ENCODE measurements at places on chromosomes 6 and 20. TPM values are rescaled to one million over a fixed set of nuclear protein-coding genes. Genes with fewer than 3 reads are reported as not detected.

DNA sequence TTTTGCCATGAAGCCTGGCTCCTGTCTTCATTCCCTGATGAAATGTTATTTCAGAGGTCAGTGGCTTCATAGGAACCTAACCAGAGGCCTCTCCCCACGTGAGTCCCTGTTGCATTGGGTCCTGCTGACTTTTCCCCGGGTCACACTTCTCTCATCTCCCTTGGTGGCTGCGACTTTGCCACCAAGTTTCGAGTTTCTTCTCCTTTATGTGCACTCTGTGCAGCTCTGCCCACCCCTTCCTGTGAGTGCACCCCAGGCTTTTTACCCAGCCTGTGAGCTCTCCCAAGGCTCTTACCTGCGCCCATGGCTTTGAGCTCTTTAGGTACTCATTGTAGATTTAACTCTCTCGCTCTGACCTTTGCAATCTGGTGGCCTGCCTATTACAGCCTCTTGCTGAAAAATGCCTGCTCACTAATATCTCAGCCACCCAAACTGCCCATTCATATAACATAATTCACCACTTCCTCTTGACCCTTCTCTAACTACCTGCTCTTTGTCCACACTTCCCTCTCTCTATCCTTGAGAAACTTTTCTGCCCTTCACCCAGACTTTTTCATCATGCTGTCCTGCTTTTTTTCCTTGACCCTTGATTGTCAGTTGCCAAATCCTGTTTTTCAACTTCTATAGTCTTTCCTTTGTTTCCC, 105.9 kb downstream of the SASH1 start:
- no peak for DNase-seq

DNA sequence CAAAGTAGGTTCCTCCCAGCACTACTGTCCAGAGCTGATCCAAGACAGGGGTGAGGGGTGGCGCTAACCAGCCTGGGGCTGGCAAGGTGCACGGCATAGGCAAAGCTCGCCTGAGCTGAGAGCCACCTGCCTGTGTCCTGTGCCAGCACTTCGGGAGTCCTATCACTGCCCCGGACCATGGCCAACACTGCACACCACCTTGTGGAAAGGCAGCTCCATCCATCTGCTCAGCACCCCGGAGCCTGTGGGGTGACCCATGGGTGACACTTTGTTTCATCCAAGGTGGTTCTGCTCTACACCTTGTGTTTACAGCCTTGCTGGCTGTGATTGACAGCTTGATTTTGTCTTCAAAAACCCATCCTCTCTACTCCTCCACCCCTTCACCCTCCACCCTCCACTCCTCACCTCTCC, 32.9 kb upstream of the GATA5 start:
- no peak for DNase-seq

- DNase-seq: peak; percentile 11
Measured at GRCh38 chr6:4021854-4022695, 56.9 kb downstream of the FAM217A start.

DNA sequence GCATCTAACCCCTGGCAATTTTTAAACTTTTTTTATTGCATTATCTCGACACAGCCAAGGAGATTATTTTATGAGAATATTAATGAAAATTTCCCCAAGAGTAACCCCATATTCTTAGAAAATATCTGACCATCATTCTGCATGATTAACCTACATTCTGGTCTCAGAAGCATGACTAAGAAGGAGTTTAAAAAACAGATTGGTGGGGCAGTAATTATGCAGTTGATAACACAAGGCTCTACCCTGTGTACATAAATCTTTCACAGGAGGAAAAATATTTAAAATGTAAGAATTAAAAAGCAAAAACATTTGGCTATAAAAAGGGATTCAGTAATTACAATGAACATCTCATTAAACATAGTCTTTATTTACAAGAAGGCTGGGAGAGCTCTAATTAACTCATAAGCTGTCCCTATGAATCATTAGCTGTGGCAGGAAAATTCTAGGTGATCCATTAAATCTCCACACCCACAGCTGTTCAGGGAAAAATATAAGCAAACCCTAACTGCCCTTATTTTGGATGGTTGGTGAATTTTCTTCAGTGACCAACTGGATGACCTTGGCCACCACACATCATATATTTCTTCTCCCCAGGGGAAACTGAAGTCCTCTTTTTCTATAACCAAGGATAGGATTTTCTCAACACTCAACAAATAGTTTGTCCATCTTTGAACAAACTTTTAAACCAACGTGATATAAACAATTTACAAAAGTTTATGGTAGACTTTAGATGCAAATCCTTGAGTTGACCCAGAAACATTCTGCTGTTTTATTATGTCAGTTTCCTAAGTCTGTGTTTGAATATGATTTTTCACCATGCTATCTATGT, 59.5 kb downstream of the PDE7B start:
- no peak for DNase-seq

GRCh38 chr6:128508588-128509296, 11.7 kb downstream of the PTPRK start:
- DNase-seq: no peak

- no peak for DNase-seq
Measured at GRCh38 chr20:54205450-54205849, 2.4 kb upstream of the PFDN4 start.

GRCh38 chr20:6576726-6577125, 190.8 kb upstream of the BMP2 start:
- no peak for DNase-seq

DNA sequence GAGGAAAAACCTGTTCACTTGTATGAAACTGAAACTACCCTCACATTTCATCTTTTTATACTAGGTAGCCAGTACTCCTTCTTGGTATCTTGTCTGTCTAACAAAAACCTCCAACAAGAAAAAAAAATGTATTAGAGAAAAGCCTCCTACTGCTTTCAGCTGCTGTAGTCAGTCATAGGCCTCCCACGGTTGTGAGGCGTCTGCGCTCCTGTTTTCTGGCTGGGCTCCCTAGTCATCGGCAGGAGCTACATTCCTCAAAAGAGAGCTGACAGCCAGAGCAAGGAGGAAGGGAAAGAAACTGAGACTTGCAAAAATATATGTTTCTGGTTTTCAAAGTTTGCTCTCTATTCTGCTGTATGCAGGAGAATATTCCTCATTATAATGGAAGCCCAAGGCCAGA, 517.0 kb downstream of the LMBRD1 start:
- DNase-seq: no peak

BMP6 gene
- polyA plus RNA-seq: 8.4 TPM

LINC00237 gene
- polyA plus RNA-seq: not detected

DNA sequence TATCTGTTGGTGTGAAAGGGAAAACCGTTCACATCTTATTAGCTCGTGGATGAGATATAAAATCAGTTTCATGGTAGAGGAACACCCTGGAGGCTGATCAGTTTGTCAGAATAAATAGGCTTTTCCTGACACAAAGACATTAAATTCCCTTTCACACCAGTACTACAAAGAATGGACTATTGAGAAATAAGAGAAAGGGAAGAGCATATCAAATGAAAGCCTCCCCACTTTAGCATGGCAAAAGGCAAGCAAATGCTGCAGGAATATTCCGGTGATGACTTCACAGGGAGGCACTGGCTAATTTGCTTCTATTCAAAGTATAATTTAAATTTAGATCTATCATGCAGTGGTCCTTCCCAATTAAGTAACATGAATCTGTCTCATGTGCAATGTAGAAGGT, 115.9 kb upstream of the AGPAT4 start:
- DNase-seq: no peak

DNA sequence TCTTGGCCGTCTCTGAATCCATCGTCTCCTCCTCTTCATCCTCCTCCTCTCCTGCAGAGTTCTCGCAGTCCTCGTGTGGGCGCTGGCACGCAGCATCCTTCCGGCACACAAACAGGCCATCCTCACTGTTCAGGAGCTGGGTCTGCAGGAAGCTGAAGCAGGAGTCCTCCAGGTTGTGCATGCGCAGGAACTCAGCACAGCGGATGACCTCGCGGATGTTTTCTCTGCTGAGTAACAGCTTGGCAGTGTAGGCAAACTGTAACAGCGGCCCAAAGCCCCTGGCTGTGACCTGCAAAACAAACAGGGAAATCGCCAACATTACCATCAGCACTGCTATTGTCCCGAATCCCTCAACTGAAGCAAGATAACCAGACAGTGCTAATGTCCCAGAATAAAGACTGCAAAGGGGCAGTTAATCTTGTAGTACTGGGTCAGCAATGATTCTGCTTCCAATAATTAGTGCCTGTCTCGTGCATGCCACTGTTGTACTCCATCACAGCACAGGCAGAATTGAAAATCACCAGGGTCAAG, 57.4 kb downstream of the GJA10 start:
- DNase-seq: no peak

- no peak for DNase-seq
Measured at GRCh38 chr20:23974966-23975365, 13.6 kb downstream of the GGTLC1 start.

- DNase-seq: no peak
Measured at GRCh38 chr6:136244061-136244616, 6.0 kb downstream of the MTFR2 start.

GRCh38 chr6:56050530-56051201, 175.3 kb upstream of the BMP5 start:
- DNase-seq: no peak

DNA sequence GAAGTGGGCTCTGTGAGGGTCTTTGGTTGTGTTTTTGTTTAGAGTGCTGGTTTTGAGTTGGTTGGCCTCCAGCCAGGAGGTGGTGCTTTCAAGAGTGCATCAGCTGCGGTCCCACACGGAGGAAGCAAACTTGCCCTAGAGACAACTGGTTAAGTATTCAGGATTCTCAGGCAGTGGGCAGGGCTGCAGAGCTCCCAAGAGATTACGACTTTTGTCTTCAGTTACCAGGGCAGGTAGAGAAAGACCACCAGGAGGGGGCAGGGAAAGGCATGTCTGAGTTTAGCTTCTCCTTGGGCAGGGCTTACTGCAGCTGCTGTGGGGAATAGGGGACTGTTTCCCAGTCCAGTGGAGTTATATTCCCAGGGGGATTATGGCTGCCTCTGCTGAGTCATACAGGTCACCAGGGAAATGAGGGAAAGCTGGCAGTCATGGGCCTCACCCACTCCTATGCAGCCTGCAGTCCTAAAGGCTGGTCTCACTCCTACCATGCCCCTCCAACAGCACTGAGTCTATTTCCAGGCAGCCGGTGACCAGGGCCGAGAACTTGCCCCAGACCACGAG, 64.3 kb downstream of the TTI1 start:
- DNase-seq: no peak

DNA sequence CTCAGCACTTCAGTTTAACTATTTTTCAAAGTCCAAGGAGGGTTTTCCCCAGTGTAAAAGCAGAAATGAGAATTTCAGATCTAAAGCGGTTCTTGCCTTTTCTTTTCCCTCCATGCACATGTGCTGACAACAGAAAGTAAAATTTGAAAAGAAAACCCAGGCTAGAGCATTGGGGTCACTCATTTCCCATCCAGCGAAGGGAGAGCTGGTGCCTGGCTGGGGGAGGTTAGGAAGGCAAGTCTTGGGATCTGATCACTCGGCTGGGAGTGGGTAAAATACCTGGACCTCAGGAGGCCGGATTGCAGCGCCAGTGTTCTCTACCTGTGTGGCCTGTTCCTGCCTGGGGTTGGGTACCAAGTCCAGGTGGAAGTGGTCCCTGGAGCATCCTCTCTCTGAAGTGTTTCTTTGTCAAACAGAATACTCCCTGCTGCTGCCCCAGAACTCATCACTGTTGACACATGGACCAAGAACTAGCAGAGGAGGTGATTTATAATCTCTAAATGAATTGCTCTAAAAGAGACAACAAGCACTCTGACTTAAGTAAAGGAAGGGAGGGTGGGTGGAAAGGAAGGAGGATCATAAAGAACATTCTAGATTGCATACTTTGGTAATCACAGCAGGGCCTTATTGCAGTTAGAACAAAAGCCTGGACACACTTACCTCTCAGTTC, 136.0 kb downstream of the MTHFD1L start:
- no peak for DNase-seq

TSBP1 gene
- 0.13 TPM for polyA plus RNA-seq

GPSM3 gene
- polyA plus RNA-seq: 9.9 TPM

DNA sequence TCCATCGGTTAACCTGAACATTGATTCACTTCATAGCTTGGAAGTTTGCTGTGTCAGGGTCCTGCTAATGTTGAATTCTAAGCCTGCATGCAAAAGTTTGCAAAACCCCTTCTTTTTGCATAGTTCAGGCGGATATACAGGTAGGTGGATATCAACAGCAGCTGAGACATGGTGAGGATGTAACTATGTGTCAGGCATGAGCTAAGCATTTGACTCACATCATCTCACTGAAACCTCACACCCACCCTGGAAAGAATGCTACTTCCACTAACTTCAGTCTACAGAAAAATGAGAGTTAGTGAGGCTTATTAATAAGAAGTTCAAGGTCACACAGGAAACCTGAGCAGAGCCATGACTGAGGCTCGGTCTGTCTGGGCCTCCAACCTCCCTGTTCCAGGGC, 276.9 kb downstream of the BMP7 start:
- DNase-seq: no peak

DNA sequence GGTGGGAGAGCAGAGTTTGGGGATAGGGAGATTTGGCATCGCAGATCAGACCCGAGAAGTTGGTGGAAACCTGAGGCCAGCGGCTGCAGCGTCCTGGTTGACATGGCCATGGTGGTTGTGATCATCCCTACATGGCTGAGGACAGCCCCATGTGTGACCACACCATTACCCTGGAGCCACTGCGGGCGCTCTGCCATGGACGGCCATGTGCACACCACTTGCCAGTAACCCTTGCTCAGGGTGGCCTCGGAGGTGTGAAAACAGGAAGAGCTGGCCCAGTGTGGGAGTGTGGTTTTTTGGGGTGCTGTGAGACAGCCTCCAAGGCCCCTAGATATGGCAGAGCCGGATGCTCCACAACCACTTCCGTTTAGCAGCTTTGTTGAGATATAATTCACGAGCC, 64.4 kb downstream of the TMEM242 start:
- no peak for DNase-seq

SLC12A5 gene
- polyA plus RNA-seq: 2.6 TPM

SNAI1 gene
- 14.3 TPM for polyA plus RNA-seq

ADGRG6 gene
- polyA plus RNA-seq: 24.1 TPM

DNA sequence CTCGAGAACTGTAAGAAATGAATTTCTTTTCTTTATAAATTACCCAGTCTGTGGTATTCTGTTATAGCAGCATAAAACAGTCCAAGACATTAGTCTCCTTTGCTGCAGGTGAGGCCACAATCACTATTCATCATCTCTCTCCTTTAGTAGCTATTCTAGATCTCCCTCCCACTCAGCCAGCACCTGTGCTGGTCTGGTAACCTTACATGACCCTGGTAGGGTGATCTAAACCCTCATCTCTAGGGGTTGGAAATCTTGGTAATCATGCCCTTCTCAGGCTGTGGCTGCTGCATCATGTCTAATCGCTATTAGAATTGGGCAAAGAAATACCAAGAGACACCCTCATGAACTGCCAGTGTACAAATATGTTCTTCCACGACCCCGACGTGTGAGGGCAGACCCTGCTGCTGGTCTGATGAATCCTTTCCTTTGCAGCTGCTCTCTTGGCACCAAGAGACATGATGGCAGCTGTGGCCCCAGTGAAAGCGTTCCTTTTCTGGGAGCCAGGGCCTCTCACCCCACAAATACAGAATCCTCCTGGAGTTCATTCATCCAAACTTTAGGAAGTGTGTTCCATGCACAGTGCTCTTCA, 23.0 kb upstream of the IGF2R start:
- DNase-seq: no peak

DNA sequence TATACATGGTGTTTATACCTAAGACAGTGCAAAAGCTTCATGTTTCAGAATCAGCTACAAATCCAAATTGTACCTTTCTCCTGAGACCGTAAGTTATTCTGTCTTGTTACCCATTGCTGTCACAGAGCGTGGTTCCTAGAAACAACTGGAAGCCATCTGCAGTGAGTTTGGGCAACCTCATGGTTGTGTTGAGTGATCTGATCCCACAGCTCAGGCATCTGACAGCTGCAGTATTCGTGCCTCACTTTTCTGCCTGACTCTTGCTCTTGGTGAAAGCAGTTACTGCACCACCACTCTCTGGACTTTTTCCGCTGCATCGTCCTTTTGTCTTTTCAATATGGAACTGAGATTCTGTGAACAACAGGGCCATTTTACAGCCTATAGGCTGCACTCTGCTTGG, 752.6 kb downstream of the MAFB start:
- no peak for DNase-seq

Data from renal cortex interstitium (tissue), 15 donors.